ENCODE measurements at places on chromosomes 11 and 22.

GRCh38 chr22:34966980-34967565 is 98.9 kb upstream of the ISX start:
- DNase-seq = no peak

- no peak for DNase-seq
These were observed 78.7 kb upstream of the GRAMD1B start for GRCh38 chr11:123351375-123351774.

- DNase-seq = no peak
These were observed 760.2 kb downstream of the DLG2 start for GRCh38 chr11:84866922-84867321.

GRCh38 chr11:19101796-19102520 is 15.0 kb upstream of the ZDHHC13 start:
- no peak for DNase-seq

GRCh38 chr11:12704049-12704448 is 29.8 kb downstream of the TEAD1 start:
- DNase-seq = no peak

DNA sequence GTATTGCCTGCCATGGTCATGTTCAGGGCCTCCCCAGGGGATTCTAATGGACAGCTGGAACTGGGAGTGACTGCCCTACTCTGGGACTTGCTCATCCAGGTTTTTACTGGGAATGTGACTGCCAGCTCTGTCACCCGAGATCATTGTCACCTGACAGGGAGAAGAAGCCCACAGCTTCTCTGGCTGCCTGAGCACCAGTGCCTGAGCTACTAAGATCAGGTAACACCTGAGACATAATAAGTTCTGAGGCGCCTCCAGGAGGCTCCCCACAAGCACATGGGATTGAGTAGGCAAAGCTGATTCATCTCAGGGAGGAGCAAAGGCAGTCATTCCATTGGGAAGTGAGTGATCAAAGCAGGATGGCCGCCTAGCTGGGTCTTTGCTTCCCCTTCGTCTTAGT is 84.2 kb upstream of the GALNT18 start:
- no peak for DNase-seq

- no peak for DNase-seq
These were observed 4.4 kb upstream of the PYGM start for GRCh38 chr11:64764040-64764611.

Data from activated CD8-positive, alpha-beta memory T cell treated with anti-CD3 and anti-CD28 coated beads for 48 hours (primary cell).